ENCODE measurements at places on chromosomes 12 and 14.

DNA sequence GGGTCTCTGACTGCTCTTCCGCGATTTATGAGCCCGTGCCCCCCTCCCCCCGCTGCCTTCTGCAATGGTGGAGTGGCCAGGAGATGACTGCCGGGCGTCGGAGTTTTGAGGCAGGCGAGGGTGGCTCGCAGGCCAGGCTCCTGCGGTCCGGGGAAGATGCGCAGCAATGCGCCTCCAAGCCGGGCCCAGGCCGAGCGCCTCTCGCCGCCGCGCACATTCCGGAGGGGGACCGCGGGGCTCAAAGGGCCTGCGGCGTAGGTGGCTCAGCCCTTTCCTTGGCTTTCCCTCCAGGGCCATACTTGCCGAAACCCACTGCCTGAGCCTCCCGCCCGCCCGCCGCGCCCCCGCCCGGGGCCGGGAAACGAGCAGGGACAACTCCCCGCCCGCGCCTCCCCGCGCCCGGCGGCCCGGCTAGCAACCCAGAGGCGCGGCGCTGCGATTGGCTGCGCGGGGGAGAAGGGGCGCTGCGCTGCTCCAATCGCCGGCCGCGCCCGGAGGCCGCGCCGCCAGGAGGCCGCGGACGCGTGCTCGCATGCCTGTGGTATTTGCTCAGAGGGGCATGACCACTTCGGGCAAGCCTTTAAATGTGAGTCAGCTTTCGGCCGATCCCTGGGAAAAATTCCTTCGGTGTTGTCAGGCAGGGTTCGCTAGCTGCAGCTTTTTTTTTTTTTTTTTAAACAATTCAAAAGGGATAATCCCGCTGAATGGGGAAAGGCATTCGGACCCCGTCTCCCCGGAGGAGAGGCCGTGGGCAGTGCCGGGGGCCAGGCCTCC lies 157.9 kb upstream of the PARP11 start:
- DNase-seq = peak; percentile 68

DNA sequence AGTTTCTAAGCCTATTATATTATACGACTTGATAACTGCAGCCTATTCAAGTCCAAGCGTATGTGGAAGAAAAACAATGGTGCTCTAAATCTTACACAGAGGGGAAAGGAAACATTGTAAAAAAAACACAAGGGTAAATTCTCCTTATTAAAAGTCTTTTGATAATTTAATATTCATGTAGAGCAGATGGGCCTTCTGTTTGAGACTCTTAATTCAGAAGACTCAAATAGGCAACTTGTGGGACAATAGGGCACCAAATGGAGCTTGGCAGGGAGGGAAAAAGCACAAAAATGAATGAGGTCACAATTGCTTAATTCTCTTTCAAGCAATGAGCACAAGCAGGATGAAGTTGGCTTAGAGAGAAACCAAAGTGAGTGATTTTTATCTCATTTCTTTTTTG lies 159.4 kb downstream of the NELL2 start:
- no peak for DNase-seq

DNA sequence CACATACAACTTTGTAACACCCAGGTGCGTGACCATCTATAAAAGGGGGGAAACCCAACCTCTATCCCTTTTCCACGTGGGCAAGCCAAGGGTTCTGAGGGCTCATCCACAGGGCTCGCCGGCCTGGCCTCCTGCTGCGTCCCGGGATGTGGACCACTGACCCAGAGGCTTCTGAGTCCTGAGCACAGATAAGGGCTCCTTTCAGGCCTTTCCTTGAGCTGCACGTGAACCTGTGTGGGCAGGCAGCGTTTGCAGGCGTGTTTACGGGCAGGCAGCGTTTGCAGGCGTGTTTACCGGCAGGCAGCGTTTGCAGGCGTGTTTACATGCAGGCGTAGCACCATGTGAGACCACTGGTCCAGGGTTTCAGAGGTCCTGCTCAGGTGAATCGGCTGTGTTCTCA lies 3.8 kb downstream of the TCL1A start:
- no peak for DNase-seq

DNA sequence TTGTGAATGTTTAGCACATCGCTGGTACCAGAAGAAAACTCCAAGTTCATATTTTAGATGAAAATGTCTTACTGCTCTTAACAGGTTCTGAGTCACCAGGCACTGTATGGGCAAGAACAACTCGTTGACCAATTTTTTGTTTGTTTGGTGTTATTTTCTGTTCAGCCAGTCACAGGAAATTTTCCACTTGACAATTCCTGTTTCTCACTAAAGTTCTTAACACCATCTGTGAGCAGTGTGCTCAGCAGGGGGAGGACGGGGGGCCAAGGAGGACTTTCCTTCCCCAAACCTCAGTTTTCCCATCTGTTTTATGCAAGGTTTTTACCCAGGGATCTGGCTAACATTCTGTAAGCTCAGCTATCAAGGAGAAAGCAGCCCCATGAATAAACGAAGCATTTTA lies 3.0 kb downstream of the NUAK1 start:
- no peak for DNase-seq

- no peak for DNase-seq
These were observed 444.9 kb downstream of the EGLN3 start for GRCh38 chr14:33505963-33506329.

DNA sequence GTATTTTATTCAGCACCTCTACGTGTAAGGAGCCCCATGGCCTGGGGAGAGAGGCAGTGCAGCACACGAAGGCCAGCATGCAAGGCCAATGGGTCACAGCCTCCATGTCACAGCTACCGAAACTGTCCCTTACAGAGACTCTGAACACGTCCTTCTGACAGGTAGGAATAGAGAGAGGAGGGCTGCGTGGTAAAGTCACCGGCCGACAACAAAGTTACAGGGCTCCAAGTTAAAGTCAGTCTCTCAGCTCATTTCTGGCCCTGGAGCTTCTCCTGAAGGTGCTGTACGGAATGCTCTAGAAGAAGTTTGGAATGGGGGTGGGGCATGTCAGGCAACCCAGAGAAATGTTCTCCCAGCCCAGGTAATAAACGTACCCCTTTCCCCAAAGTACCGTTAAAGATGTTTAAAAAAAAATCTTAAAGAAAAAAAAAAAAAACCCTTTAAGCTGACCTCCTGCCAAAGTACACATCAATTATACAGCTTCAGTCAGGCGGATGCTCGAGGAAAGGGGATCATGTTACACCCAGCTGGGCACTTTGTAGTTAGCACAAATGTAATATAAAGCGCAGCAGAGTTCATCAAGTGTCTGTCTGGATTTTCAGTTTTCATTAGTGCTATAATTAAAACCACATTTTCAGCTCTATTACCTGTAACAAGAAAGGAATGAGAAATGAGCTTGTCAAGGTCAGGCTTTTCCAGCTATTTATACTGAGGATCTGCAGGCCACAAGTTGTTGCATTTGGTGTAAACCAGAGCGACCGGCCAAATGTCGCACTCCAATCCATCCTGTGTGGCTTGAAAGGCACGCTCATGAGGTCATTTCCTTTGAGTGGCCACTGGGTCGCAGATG lies 53.3 kb upstream of the CDKN3 start:
- DNase-seq = no peak

DNA sequence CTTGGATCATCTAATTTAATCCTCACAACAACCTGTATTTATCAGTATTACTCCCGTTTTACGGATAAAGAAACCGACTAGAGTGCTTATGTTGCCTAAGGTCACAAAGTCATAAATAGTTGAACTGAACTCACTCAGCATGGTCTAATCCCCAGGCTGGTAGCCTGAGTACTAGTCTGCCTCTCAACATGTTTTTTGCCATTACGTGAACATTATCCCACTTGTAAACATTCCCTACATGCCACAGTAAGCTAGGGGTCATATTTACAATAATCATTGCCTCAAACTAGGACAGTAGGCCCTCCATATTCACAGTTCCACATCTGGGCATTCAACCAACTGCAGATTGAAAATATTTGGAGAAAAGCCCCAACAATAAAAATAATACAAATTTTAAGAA lies 12.1 kb downstream of the SNRPF start:
- no peak for DNase-seq

- DNase-seq = no peak
These were observed 509.3 kb upstream of the CCDC196 start for GRCh38 chr14:65976761-65977404.

DNA sequence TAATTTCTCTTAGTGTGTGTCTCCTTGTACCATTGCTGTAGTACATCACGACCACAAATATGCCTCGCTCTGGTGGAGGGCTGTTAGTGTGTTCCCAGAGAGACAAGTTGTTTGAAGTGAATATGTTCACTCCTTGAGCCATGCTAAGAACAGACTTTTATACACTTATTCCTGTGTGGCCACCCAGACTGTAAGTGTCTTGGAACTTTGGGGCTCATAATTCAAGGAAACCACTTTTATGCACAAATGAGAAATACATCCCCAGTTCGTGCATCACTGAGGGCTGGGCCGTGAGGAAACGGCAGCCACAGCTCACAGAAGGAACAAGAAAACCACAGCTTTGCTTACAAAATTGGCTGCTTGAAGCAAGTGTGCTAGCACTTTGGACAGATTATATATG lies 362.2 kb upstream of the DDHD1 start:
- no peak for DNase-seq

- no peak for DNase-seq
These were observed 86.7 kb downstream of the PRIMA1 start for GRCh38 chr14:93701562-93701961.

- DNase-seq = no peak
These were observed 15.3 kb upstream of the ITPR2 start for GRCh38 chr12:26848156-26848825.

DNA sequence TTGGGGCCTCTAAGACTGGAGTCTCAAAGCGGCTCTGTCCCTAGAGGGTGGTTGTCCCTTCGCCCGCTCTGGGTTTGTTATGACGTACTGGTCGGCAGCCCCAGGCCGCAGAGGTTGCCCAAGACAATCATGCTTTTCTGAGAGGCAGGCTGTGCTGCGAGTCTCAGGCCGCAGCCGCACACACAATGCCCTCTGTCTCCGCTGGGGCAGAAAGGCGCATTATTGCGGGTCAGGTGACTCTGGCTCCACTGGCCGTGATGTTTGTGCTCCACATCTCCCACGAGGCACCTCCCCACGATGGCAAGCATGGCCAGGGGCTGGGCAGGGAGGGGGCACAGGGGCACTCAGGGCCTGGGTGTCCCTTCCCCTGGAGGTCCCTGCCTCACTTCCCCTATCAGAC lies 21.0 kb upstream of the PLEKHG3 start:
- DNase-seq = no peak

DNA sequence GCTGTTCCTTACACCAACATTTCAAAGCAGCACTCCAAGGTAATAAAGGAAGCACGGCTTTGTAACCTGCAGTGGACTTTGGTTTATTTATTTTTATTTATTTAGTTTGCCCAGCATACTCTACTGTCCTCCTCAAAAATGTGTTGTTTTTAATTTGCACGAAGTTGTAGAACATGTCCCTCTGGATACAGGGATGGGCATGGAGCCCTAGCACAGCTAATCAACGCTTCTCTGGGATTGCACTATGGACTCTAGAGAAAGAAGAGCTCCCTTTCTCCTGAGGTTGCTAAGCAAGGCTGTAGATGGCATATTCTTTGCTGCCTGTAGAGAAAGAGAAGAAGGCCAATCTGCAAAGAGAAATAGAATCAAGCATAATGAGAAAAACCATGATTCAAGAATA lies 5.9 kb upstream of the ANAPC5 start:
- no peak for DNase-seq

Measured in CD8-positive, alpha-beta memory T cell (primary cell).